ENCODE measurements at places on chromosomes 5 and 9.

- DNase-seq, result no peak
These were observed 101.0 kb downstream of the TLE1 start for GRCh38 chr9:81588148-81588871.

DNA sequence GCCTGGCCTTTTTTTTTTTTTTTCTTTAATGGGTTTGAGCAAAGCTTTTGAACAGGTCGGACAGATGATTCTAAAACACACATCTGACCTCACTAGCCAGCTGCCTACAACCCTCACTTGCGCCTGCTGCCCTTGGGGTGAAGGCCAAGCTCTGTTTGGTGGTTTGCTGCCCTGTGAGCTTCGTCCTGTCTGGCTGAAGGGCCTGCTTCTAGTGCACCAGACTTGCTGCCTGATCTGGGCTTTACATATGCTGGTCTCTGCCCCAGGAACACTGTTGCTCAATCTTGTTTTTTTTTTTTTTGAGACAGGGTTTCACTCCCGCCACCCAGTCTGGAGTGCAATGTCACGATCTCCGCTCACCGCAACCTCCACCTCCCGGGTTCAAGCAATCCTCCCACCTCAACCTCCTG is 16.4 kb upstream of the DOLPP1 start:
- no peak for DNase-seq

- DNase-seq, result peak; percentile 33
These were observed 508.3 kb upstream of the DAB2 start for GRCh38 chr5:39933061-39933460.

GRCh38 chr9:116493183-116493860 is 193.8 kb upstream of the TRIM32 start:
- DNase-seq, result no peak

GRCh38 chr5:39992617-39993202 is 567.9 kb upstream of the DAB2 start:
- DNase-seq, result no peak

DNA sequence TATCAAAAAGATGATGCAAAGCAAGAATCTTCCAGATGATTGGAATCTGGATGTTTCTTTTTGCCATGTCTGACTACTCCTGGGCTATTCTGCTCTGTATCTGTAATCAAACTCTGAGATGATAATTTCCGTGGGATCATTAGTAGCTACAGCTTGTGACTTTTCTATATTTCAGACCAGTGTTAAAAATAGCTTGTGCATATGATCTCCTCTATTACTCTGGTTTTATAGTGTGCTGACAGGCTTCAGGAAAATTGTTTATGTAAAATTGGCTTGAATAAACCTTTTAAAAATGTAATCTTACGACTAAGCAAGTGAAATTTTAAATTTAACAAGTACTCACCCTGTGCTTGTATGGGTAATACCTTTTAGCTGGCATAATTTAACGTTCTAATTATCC is 40.4 kb downstream of the NAA35 start:
- DNase-seq, result no peak

GRCh38 chr5:32531885-32532520 is 53.4 kb upstream of the SUB1 start:
- DNase-seq, result peak; percentile 76

GRCh38 chr5:157548513-157549282 is 26.9 kb downstream of the ADAM19 start:
- DNase-seq, result no peak

GRCh38 chr5:120507197-120507596 is 43.1 kb downstream of the PRR16 start:
- DNase-seq, result no peak

GRCh38 chr5:122014236-122014935 is 52.6 kb downstream of the SRFBP1 start:
- DNase-seq, result no peak

GRCh38 chr5:172149073-172149472 is 39.0 kb downstream of the STK10 start:
- no peak for DNase-seq

DNA sequence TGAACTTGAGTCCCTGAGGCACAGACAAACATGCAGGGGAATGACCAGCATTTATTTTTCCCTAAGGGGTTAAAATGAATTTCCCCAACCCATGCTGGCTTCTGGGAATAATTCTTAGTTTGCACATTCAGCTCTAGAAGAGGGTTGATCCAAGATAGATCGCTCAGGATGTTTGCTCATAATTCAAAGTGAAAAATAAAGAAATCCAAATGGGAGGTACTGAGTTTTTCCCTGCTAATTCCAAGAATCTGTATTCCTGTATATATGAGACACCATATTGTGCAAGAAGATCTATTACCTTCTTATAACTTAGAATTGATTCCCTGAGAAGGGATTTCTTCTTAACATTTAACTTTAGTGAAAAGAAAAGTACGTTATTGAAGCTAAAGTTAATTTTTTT is 96.2 kb downstream of the VCAN start:
- no peak for DNase-seq

DNA sequence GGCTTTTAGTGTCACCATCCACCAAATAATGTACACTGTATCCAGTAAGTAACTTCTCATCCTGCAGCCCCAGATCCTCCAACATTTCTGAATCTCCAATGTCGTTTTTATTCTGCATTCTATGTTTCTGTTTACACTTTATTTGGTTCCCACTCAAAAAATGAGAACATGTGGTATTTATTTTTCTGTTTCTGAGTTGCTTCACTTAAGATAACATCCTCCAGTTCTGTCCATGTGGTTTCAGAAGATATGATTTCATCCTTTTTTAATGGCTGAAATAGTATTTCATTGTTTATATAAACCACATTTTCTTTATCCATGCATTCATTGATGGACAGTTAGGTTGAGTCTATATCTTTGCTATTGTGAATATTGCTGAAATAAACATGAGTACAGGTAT is 677.3 kb upstream of the FTMT start:
- no peak for DNase-seq

DNA sequence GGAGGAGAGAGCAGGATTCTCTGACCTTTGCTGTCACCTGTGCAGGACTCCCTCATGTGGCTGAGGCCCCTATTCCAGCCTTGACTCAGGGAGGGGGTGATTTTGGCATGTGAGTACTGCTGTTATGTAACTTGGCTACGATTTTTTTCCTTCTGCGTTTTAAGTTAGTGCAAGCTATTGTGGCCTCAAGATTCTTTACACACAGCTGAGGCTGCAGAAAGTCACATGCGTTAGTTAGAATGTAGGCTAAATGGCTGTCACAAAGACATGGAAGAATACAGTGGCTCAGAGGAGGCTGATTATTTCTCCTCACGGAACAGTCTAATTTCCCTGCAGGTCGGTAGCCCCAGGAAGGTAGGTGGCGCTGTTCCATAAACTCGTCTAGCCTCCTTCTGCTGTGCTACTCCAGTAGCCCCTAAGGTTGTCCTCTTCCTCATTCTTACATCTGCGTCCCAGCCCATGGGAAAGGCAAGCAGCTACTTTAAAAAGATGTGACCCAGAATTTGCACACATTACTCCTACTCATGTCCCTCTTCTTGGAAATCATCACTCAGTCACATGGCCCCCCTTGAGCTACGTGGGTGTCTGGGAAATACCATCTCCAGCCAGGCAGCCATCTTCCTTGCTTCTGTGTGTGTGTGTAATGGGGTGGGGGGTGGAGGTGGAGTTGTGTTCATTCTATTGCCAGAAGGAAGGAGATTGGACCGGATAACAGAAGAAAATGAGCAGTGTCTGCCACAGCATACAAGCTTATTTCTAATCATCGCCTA is 486.6 kb downstream of the CCDC171 start:
- no peak for DNase-seq

- DNase-seq, result no peak
These were observed 107.9 kb downstream of the PHF2 start for GRCh38 chr9:93684161-93684765.

DNA sequence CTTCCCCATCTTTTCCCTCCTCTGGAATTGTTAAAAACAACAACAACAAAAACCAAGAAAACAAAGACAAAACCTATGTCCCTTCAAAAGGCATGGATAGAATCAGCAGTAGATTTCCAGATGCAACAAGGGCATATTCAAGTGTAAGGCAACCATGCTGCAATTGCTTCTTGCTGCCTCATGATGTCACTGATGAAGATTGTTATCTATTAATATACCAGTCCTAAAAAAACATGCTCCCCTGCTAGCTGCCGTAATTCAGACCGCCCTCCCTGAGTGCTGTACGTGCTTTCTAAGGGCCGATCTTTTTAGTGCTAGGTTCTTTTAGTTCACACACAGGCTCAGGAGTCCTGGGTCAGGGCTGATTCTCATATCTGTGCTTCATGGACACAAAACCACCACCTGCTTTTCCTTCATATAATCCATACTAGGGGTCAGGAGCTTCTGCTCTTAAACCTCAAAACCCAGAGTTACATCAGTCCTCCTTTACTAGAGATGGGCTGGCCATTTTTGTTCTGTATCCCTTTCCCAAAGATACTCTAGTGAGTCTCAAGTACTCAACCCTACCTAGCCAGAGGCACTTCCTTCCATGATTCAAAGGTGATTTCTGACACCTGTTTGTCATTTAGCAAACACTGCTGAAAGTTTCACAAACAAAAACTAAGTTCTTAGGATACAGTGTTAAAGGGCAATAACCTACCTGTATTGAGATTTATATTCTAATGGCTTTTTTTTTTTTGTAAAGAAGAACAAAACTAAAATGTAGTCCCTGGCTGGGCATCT is 82.1 kb downstream of the GIN1 start:
- DNase-seq, result no peak

- DNase-seq, result no peak
These were observed 74.9 kb upstream of the PHYKPL start for GRCh38 chr5:178307267-178308045.

GRCh38 chr5:98016771-98017170 is 756.7 kb upstream of the RGMB start:
- no peak for DNase-seq

DNA sequence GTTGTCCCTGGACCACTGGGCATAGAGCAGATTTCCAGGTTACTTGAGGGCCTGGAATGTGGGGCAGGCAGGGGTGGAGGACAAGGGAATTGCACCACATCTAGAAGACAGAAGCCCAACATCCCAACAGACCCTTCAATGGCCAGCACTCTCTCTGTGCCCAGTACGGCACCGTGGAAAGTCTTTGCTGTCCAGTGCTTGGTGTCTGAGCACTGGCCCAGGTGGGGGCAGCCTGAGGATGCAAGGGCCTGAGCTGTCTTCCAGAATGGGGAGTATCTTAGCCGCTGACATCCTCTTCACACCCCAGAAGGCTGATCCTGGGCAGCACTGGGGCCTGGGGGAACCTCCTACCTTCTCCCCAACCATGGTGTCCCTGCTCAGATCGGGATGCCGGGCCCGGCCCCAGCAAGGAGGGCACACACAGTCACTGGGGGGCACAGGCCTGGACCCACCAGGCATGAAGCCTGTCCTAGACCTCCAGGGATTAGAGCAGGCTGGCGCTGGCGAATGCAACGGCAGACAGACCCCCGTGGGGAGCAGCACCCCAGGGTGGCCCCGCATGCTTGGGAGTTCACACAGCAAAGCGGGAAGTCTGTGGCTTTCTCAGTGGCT is 40.6 kb upstream of the OLFM1 start:
- DNase-seq, result no peak

GRCh38 chr9:20398536-20399338 is 223.6 kb downstream of the MLLT3 start:
- no peak for DNase-seq

GRCh38 chr9:82369251-82369945 is 380.8 kb downstream of the SPATA31D1 start:
- DNase-seq, result no peak

Data from activated CD4-positive, alpha-beta T cell treated with anti-CD3 and anti-CD28 coated beads, Interleukin-2, Interleukin-4, amounts not matched to agents 100 ng/mL and 50 ng/mL, durations not matched to agents 16 hours and 8 hours (primary cell).